ENCODE measurements at places on chromosomes 3 and 15.

- DNase-seq = no peak
Measured at GRCh38 chr15:66294157-66294931, 976 bp downstream of the DIS3L start.

GRCh38 chr3:8571256-8571655 lies 69.6 kb downstream of the LMCD1 start:
- no peak for DNase-seq

- DNase-seq = no peak
Measured at GRCh38 chr3:11634974-11635612, 8.6 kb downstream of the VGLL4 start.

DNA sequence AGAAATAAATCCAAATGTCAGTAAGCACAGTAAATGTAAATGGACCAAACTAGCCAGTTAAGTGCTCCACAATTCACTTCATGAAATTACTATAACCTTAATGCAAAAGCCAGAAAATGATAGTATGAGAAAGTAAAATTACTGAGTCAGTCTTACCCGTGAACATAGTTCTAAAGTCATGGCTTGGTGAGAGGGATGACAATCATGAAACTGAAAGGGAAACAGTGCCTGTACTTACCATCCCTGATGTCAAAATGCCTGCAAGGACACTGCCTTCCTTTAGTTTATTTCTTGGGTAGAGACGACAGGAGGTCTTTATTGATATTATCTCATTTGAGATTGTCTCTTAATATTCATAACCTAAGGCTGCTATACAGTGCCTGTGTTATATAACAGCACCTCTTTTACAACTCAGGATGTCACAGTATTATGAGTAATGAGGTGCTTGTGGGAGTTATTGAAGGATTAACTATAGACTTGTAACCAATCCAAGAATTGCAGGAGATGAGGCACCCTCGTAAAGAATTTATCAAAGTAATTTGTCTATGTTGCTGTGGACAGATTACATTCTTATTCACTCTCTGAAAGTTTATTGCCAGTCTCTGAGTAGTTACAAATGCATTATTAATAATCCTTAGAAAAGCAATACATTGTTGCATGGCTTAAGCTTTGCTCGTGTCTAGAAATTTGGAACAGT lies 142.9 kb upstream of the BFSP2 start:
- DNase-seq = no peak

- no peak for DNase-seq
Measured at GRCh38 chr3:44301746-44302145, 36.8 kb upstream of the TCAIM start.

All from hindlimb muscle (tissue), 1 donor.